ENCODE measurements at places on chromosomes 4 and X.

DNA sequence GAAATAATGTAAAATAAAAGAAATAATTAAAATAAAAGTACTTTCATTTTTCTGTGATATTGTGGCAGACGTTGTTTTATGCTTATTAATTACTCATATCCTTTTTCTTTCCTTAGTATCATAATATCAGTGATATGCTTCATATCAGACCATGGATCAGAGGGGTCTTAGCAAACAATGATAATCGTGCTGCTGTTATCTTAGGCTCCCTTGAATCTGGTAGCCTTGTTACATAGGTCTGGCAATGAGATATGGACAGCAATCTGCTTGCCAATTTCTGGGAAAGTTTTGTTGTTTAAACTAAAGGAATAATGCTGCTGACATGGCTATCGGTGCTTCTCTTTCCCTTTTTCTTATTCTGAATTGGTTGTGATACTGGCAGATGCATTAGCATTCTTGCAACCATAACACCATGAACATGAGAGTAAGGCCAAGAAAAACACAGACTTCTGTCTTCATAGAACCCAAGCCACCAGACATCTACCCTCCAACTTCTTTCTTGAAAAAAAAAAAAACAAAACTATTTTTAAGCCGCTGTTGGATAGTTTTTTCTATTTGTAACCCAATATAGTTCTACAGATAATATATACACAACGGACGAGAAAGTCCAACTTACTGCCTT lies 16.4 kb downstream of the EPHA5 start:
- DNase-seq = no peak

DNA sequence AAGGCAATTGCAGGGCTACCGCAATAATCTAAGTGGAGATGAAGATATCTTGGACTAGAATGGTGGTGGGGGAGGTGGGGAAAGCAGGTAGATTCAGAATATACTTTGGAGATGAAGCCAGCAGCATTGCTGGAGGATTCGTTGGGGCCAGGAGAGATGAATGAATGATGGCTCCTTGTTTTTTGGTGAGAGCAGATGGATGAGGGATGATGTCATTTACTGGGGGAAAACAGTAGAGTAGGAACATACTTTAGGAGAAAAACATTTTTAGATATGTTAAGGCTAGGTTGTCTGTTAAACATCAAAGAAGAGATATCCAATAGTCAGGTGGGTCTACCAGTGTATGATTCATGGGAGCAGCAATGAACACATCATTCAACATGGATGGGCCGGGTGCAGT lies 5.8 kb downstream of the CCDC110 start:
- no peak for DNase-seq

GRCh38 chrX:97895751-97896150 lies 1012.0 kb downstream of the RPA4 start:
- DNase-seq = no peak

DNA sequence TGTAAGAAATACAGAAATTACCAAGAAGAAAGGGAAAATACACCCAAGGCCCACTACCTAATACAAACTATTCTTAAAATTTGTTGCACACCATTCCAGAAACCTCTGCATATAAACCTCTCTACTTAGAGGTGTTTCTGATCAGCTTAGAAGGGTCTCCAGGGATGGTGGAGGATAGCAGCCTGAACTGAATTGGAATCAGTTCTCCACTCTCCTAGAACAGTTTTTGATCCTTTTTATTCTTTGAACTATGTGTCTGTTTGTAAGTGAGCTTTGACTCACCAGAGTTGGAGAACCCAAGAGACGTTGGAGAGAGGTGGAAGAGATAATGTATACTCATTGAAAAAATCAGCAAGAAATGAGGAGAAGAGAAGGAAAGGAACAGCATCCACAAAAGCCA lies 96.6 kb upstream of the OTUD4 start:
- DNase-seq = no peak

DNA sequence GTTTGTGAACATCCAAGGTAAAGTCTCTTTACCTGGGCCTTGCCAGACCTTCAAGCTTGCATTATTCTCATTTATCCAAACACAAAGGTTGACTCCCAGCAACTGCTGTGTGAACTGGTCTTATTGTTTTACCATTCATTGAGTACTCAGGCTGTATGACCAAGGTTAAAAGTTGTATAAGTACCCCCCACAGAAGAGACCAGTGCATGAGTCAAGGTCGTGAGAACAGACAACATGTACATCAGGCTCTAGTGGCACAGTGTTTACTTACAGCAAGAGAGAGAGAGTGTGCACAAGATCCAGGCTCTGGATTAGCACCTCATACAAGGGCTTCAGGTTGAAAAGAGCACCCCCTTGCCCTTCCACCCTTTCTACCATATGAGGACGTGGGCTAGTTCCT lies 77.4 kb upstream of the EFNB1 start:
- no peak for DNase-seq

DNA sequence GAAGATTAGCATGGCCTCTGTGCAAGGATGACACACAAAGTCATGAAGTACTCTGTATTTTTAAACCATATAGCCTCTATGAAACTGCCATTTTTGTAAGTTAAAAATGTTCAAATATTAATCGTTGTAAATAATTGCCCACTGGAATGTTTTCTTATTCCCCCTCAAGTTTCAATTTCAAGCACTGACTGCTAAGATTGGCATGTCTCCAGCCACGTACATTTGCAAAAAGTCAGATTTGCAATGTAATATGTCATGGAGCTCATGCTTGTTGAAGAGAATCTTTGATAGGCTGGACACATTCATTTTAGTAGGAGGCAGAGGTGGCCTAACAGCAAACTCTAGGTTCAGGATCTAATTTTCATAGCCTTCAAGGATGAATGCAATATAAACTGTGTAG lies 124.7 kb downstream of the CBR4 start:
- no peak for DNase-seq

- no peak for DNase-seq
Measured at GRCh38 chrX:1139185-1139500, 73.3 kb downstream of the CRLF2 start.

GRCh38 chr4:14375816-14376215 lies 626.5 kb upstream of the CPEB2 start:
- DNase-seq = no peak

DNA sequence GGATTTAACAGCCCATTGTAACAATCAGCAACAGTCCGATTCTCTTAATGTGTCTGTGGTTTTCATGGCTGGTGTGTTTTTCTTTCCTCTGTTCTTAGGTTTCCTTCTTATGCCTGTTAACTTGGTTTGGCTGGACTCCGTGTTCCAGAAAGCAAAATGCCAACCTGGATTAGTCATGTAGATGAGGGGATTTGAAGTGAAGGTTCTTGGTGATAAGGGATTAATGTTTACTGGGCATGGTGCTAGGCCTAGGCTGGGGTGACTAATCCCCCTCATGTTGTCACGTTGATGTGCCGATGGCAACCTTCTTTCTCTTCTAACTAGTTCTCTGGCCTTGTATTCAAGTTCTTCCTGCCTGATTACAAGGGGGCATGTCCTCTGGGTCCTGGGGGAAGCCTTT lies 85.9 kb downstream of the REPS2 start:
- DNase-seq = no peak

DNA sequence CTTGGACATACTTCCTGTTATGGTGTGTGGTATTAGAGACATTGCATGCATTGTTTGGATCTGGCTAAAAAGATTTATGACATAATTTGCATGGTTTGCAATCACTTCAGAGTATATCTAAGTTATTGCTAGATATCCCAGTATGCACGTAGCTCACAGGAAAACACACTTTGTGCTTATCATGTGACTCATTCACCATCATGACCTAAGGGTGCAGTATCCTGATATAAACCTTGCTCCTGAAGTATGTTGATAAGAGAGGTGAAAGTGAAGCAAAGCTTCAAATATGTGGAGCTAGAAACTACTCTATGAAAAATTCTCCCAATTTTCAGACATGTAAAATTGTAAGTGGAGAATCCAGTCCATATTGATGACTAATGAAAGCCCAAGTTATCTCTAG lies 46.9 kb upstream of the GRXCR1 start:
- no peak for DNase-seq

DNA sequence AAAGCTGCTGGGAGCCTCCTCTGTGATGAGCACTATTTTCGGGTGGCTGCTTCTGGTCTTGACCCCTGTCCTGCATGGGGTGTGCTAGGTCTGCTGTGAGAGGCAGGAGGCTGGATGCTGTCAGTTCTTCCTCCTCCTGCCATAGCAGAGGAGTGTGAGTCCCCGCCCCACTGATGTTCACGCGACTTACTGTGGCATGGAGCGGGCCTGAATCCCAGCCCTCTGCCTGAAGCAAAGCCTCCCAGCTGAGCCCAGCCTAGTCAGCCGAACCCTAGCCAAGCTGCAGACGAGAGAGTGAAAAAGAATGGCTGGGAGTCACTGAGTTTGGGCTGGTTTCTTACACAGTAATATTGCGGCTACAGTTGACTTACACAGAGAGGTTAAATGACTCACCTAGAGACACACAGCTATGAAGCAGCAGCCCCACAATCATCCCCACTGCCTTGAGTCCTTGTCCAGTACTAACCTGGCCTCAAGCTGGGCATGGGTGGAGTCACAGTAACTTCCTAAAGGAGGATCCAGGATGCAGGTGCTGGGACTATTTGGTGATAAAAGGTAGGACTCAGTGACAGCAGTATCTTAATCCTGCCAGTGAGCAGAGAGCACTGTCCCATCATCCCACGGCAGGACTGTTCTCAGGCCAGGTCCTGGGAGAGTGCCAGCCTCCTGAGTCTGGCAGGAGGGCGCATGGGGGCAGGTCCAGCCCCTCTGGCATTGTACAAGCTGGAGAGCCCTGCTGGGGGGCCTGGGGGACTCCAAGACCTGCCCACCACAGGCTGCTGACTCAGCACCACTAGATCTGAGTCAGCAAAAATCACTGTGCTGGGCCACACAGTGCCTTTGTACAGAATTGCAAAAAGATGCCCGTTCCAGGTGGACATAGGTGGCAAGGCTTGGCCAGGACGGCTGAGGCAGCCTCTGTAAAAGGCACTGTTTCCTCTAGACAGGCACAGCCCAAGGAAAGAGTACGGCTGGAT lies 60.4 kb upstream of the CRMP1 start:
- no peak for DNase-seq

DNA sequence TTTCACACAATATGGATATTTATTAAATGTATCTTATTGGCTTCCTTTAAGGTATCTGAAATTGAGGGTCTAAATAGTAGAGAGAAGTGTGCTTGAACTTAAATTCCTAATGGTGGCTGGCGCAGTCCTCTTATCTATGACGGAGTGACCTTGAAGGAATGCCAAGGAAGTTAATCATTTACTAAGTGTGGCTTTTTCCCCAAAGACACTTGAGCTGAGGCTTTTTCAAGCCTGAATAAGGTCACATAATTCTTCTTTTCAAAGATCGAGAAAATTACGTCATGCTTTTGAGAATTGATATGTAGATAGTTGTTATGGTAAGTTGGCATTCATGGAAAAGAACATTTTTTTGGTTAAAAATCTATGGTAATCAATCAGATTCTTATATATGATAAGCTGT lies 11.7 kb upstream of the PRPS2 start:
- no peak for DNase-seq

- DNase-seq = no peak
Measured at GRCh38 chr4:108384544-108384943, 215.8 kb upstream of the LEF1 start.

- DNase-seq = no peak
Measured at GRCh38 chr4:182141061-182141460, 102.1 kb upstream of the TENM3 start.

GRCh38 chrX:73127700-73128241 lies 48.5 kb upstream of the PABPC1L2A start:
- no peak for DNase-seq

DNA sequence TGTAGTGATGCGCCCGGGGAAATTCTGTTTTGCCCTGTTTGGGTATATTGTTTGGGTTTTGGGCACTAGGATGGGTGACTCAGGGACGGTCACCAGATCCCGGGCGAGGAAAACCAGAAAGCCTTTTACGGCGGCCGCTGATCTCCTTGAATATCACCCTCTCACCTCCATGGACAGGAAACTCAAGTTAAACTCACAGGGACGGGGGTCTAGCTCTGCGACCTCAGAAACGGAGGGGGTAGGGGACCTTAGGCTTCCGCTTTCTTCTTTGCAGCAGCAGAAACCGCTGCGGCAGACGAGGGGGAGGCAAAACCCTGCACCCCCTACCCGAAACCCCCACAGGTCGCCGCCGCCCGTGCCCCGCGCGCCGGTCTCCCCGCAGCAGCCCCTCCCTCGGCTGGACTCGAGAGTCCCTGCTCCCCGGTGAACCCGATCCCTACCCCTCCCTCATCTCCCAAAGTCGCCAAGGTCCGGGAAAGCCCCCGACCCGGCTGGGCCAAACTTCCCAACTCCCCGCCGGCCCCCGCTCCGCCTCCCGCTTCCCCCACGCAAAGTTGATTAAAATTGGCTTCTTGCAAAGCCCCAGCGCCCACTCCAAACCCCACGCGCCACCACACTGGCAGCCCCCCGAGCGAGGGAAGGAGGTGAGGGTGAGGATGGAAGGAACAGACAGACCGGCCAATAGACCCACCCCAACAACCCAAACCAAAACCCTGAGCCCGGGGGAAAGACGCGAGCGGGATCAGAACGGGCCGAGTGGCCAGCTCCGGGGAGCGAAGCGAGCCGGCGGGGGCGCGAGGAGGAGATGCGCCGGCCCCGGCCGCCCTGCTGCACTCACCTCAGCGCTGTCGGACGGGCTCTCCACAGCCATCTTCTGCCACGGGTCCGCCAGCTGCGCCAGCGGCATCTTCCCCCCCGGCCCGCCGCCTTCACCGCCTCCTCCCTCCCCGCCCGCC lies 705 bp downstream of the RPS6KA3 start:
- no peak for DNase-seq

DNA sequence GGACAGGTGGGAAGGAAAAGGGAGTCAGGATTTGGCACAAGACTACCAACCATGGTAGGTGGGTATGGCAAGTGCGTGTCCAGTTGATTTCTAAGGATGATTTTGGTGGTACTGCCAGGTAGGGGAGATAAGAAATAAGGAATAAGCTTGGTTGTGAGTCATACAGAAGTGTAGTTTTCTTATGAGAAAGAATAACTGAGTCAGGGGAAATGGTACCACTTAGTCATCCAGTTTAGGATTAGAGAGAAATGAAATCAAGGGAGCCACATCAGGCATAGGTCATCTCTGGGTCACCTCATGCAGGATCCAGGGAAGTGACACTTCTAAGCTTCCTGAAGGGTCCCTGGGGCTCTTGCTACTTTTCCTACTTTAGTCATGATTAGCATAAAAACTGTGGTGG lies 107.1 kb upstream of the C1GALT1C1 start:
- DNase-seq = no peak

- DNase-seq = no peak
Measured at GRCh38 chr4:67550857-67551256, 5.6 kb upstream of the CENPC start.

- no peak for DNase-seq
Measured at GRCh38 chrX:44062840-44063239, 89.7 kb upstream of the NDP start.

DNA sequence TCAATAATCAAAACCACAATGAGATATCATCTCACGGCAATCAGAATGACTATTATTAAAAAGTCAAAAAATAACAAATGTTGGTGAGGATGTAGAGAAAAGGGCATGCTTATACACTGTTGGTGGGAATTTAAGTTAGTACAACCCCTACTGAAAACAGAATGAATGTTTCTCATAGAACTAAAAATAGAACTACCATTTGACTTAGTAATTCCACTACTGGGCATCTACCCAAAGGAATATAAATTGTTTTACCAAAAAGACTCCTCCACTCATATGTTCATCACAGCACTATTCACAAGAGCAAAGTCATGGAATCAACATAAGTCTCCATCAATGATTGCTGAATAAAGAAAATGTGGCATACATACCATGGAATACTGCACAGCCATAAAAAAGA lies 278.1 kb upstream of the ARSJ start:
- no peak for DNase-seq
